ENCODE measurements at places on chromosomes 2 and 18.
A peak's percentile ranks its signal among the peaks of the same experiment; 100 is the strongest.

- DNase-seq: no peak
Observed at GRCh38 chr2:64455545-64455944, 1.6 kb downstream of the LGALSL start.

DNA sequence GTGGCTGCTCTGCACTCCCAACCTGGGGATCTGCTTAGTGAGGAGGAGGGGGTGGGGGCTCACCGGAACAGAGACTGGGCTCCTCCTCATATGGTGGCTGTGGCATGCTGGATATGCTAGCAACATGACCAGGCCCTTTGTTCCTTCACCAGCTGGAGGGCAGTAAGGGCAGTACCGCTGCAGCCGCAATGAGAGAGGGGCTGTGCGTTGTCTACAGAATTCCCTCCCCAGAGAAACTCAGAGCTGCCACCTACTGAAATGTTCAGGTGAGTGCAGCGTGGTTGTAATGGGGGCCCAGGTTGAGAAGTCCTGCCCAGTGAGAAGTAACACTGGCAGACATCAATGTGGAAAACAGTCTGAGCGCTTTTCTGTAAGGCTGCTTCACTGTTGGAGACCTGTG lies 1211.9 kb upstream of the NXPH2 start:
- DNase-seq: no peak

GRCh38 chr2:47357483-47357882 lies 45.5 kb upstream of the MSH2 start:
- DNase-seq: no peak

DNA sequence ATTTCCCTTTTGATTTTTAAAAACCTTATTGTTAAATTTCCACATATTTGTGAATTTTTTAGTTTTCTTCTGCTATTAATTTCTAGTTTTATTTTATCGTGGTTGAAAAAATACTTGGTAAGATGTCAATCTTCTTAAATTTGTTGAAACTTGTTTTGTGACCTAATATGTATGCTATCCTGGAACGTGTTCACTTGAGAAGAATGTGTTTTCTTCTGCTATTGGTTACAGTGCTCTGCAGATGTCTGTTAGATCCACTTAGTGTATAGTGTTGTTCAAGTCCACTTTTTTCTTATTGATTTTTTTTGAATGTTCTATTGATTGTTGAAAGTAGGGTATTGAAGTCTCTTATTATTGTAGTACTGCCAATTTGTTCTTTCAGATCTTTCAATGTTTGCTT lies 116.5 kb upstream of the NETO1 start:
- DNase-seq: no peak

DNA sequence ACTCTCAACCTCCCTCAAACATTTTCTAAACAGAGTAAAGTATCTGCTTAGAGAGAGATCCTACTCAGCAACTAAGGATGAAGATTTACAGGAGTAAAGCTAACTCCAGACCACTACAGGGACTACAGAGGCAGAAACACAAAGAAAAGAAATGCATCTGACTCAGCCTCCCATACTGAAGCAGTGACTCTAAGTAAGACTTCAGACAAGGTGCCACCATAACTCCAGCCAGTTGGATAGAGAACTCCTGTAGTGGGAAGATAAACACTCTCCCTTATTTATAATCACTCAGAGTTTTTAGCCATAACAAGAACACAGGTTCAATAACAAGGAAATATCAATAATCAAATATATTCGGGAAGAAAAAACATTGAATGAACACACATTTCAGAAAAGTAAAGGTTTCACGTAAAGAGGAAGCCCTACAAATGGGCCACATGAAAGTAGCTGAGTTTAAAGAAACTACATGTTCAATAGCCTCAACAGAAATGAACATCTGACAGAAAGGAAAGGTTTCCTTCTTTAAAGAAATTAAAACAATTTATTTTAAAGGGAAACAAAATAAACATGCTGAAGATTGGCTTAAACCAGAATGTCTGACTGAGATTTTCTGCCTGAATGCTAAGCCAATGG lies 519.9 kb downstream of the KCNJ3 start:
- no peak for DNase-seq

GRCh38 chr18:42801706-42802105 lies 313.8 kb downstream of the RIT2 start:
- no peak for DNase-seq

DNA sequence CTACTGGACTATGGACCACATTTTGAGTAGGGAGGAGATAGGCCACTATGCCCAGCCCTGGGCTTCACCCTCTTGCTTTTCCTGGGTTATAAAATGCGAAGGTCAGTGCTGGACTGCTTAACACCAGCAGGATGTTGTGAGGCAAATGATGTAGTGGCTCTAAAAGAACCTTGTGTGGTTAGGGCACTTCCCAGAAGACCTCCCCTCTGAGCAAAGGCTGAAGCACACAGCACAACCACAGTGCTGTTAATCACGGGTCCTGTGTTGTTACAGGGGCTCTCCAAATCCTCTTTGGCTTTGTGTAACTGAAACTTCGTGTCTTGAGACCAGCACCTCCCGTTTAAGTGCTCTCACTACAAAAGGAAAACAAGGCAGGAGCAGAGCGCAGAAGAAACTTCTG lies 166.9 kb downstream of the KLHL29 start:
- no peak for DNase-seq

- no peak for DNase-seq
Observed at GRCh38 chr2:67599561-67599960, 202.4 kb downstream of the ETAA1 start.

DNA sequence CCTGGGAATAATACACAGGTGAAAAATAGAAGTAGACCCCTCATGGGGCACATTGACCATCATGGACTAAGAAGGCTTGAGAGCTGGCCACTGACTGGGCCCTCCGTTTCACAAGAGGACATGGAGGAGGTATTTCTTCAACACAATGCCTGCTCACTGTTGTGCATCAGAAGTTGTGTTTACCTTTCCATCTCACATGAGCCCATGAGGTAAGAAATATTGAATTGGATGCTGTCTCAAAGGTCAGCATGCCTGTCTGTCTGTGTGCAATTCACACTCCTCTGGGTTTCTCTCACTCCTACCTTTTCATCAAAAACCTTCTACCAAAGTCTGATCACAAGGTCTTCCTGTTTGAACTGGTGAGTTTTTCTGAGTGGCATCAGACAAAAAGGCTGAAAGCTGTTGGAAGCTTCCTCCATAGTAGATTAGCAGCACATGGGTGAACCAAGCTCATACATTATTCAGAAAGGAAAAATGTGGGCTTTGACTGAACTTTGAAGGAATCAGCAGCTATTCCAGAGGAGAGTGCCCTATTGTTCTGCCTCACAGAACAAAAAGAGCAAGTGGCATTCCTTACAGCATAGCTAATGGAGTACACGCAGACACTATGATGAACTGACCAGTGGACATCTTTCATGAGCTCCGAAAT lies 143.2 kb upstream of the RND3 start:
- DNase-seq: no peak

- DNase-seq: no peak
Observed at GRCh38 chr2:202114795-202115194, 41.7 kb downstream of the KIAA2012 start.

DNA sequence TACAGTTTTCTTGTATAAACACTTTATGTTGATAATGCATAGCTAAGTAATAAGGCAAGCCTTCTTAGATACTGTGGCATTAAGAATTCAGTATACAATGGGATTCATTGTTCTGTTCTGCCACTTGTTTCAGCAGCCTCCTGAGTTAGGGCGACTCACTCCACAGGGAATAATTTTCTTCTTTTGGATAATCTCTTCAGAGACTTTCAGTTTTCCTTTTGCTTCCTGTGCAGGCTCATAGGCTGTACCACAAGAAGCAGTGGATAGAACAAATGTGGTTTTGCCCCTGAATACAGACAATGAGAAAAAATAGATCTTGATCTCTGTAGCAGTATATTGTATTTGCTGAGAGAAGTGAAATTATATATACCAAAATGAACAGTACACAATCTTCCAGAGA lies 298.0 kb downstream of the ZNF407 start:
- DNase-seq: no peak

DNA sequence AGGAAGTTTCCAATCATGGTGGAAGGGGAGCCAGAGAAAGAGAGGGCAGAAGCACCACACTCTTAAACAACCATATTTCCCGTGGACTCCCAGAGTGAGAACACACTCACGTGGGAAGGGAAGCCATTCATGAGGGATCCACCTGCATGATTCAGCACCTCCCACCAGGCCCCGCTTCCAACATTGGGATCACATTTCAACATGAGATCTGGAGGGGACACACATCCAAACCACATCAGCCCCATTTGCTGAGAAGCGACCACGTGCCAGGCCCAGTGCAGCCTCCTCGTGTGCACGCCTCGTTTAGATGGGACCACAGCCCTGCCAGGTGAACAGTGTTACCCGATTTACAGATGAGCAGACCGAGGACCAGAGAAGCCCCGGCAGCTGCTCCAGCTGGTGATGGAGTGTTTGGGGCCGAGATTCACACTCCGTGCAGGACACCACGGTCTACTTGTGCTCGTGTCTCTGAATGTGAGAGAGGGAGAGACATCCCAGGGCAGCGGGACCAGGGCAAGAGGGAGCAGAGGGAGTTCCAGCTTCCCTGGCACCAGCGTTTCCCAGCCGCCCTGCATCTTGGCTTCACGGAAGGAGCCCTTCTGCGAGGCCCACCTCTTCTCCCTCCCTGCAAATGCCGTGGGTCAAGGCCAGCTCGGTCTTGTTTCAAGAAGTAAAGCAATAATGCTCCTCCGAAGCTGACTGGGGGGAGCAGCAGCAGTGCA lies 76.9 kb upstream of the ODC1 start:
- DNase-seq: no peak

- DNase-seq: no peak
Observed at GRCh38 chr2:161159456-161160225, 587 bp upstream of the TANK start.

- no peak for DNase-seq
Observed at GRCh38 chr2:54519841-54520459, 63.8 kb downstream of the SPTBN1 start.

GRCh38 chr2:217866457-217866856 lies 136.3 kb downstream of the TNS1 start:
- DNase-seq: peak; percentile 89

DNA sequence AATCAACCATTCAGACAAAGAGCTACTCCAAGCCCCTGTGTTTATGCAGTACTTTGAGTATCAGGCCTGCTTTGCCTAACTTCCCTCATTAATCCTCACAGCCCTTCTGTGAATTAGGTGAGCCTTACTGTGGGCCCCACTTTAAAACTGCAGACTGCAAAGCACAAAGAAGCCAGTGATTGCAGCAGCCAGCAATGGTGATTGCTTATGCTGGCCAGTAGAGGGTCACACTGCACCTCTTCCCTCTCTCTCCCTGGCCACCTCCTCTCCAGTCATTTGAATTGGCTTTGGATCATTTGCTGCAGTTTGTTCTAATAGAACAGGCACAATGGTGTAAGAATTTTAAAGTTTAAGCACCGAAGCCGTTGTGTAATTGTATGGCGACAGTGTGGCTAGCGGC lies 229.9 kb downstream of the AGPS start:
- peak; percentile 79 for DNase-seq

DNA sequence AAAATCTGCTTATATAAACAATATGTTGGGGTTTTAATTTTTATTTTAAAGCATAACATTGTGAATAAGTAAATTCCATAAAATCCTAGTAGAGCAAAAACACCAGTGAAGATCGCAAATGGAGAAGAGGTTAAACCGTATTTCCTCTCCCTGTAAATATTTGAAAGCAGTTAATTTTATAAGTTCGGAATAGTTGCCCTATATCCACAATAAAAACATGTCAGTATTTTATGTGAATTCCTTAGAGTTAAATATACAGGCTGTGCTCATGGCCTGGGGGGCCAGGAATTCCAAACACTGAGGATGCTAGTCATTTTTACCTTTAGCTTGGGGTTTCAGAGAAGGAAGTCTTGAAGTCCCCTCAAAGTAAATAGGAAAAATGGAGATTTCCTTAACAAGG lies 135.0 kb downstream of the FIGN start:
- peak; percentile 19 for DNase-seq

DNA sequence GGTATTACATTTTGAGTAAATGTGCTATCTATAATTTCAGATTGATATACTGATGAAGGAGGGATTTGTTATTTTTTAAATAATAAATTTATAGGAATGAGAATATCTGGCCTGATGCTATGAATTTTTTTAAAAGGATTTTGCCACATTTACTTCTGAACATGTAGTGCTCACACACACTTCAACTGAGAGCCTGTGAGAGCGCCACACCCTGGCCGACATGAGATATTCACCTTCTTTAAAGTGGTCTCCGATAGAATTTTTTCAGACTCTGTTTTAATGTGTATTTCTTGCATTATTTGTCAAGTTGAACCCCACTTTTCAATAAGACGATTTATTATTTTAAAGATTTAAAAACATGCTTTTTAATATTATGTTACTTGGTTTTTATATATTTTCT lies 813.3 kb downstream of the DCC start:
- peak; percentile 11 for DNase-seq

- DNase-seq: no peak
Observed at GRCh38 chr2:150341982-150342680, 145.3 kb downstream of the RND3 start.

DNA sequence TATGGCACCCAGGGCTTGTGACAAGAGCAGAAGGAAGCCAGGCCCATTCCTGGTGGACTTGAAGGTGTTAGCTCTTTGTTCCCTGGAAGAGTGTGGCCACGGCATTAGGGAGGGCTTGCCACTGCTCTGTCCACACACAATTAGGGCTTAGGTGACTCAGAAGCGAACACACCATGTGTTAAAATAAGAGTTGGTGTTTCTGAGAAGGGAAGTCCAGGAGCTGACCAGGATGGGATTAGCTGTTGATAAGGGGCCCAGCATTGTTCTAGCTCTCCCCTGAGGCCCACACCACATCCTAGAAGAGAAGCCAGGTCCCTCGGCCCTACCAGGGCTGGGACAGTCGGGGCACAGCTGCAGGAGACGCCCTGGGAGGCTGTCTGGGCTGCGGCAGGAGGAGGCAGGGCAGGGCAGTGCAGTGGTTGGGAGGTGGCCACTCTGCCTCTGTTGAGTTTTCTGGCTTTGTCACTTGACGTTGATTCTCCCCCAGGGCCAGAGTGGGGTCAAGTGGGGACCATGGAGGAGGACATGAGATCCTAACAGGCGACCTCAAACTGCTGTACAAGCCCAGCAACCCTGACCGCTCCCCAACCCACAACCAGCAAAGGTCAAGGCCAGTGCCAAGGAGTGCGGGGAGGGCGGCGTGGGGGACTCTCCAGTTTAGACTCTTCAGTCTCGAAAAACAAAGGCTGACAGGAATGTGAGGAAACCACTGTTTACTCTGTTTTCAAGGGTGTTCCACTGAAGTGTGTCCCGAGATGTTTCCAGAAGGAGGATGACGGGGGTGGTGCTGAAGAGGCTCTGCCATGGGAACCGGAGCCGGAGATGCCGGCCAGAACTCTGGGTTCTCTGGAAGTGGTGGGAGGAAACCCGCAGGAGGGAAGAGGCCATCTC lies 16.8 kb downstream of the GNLY start:
- no peak for DNase-seq

DNA sequence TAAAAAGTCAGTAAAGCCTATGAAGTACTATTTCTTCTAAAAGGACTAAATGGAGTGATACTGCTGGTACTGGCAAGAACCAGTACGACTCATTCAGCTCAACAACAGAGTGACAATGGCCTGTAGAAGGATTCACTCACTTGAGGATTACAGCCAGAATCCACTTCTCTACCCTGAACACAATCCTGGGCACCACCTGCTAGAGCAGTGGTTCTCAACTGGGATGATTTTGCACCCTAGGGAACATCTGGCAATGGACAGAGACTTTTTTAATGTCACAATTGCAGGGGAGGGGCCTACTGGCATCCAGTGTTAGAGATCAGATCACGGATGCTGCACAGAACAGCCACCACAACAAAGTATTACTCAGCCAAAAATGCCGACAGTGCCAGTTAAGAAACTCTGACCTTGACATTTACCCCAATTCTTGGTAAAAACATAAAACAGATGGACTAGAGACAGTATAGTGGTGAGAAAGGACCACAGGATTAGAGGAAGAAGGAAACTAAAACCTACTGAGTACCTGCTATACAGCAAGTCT lies 5.0 kb downstream of the SPIRE1 start:
- DNase-seq: no peak

Data from kidney (tissue), 22 donors.